ENCODE measurements at places on chromosomes 2 and 18.
A peak's percentile ranks its signal among the peaks of the same experiment; 100 is the strongest.

DNA sequence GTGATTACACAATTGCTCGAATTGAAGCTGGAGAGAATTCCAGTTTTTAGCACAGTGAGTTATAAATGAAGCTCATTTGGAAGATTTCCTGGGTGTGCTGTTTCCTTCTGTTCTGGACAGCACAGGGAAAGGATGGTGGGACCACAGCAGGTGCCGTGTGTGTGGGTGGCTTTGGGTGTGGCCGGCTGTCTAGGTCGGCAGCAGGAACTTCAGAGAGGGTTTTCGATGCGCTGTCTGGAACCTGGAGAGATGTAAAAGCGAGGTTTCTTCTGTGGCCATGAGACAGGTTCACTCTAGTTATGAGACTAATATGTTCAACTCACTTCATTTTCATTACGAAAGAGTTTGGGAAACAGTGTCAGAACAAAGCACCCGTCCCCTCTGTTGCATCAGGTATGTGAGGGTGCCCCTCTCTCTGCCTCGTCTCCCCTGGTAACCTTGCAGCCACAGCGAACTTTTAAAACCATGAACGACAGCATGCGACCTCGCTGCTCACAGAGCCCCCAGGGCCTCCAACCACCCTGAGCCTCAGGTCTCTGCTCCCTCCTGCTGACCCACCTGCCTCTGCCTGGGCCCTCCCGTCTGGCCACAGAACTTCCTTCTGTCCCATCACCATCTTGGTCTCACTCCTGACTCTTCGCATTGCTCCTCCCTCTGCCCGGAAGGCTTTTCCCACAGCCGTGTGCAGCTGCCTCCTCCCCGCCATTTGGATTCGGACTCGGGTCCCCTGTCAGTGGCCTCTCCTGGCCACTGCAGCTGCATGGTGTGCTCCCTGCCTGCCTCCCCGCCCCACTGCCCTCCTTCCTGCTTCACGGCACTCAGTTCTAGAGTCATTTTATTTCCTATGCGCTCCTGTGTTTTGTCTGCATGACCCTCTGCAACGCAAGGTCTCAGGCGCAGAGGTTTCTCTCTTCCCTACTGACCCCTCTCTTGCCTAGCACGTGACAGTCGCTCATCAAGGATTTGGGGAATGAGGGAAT lies 151.2 kb downstream of the NDUFA10 start:
- DNase-seq = peak; percentile 9

GRCh38 chr2:20803226-20803682 lies 19.6 kb downstream of the LDAH start:
- no peak for DNase-seq

GRCh38 chr2:208175840-208176153 lies 12.4 kb upstream of the CRYGA start:
- no peak for DNase-seq

GRCh38 chr2:65276609-65277008 lies 49.0 kb downstream of the ACTR2 start:
- DNase-seq = no peak

- no peak for DNase-seq
Observed at GRCh38 chr18:13545955-13546354, 180.4 kb downstream of the FAM210A start.

DNA sequence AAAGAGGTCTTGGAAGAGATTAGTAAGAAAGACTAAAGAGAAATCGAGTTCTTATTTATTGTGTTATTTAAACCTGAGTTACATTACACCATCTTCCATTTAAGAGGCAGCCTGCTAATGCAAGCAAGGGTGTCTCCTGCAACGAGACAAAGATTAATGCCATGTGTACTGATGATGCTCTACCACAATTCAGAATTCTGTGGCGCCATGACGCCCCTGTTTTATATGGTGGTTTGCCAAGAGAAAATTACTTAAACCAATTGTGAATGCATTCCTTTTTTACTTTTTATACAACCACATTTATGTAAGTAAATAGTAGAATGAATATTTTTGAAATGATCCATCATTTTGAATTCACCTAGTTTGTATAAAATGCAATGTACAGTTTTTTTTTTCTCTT lies 356.1 kb upstream of the ZEB2 start:
- DNase-seq = no peak

DNA sequence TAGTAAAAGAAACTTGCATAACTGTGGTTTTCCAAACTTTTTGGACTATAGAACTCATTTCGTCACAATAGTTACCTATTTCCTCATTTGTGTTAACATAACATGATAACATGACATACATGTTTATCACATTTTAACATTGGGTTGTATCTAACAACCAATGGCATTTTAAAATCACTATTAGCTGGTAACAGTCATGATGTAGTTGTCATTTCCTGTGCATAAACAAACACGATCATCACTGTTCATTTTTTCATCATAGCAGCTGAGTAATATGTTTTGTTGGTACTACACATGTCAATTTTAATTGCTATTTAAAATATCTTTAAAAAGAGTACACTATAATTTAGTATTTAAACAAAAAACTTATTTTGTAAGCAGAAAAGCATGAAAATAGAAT lies 402.4 kb downstream of the SATB2 start:
- DNase-seq = no peak

GRCh38 chr2:196963043-196963442 lies 36.5 kb upstream of the PGAP1 start:
- DNase-seq = no peak

- no peak for DNase-seq
Observed at GRCh38 chr2:56474412-56475158, 290.8 kb downstream of the CCDC85A start.

GRCh38 chr2:30450025-30450424 lies 3.0 kb downstream of the LCLAT1 start:
- no peak for DNase-seq
